Colonic mucosa (tissue), 4 donors: ENCODE measurements at places on chromosomes 4 and X. TPM values are rescaled to one million over a fixed set of nuclear protein-coding genes. Genes with fewer than 3 reads are reported as not detected.

DNA sequence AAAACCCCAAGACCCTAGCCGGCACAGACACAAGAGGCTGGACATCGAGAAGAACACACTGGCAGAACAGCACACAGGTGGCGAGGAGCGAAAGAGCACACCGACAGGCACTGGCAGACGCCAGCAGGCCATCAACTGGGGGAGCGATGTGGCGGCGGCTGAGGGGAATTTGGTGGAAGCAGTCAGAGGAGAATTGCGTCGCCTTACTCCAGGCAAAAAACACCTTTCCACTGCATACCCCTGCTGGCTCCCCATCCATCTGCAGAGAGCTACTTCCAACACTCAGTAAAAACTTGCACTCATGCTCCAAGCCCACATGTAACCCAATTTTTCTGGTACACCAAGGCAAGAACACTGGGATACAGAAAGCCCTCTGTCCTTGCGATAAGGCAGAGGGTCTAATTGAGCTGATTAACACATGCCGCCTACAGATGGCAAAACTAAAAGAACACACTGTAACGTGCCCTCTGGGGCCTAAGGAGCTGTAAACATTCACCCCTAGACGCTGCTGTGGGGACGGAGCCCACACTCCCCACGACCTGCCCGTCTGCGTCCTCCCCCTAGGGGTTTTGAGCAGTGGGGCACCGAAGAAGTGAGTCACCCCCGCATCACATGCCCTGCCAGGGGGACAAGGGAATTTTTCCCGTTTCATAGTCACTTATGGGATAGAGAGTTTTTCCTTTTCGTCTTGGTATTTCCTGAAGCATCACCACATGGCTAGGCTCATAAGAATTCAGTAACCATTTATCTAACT is 262.3 kb downstream of the KCTD8 start:
- no peaks in the 10 kb centered on the region for H3K36me3 ChIP-seq
- DNase-seq, result no peak
- no peaks in the 10 kb centered on the region for H3K27me3 ChIP-seq
- no peaks in the 10 kb centered on the region for H3K4me1 ChIP-seq
- H3K4me3 ChIP-seq, result no peak overlapping the region
- no peak overlapping the region for H3K27ac ChIP-seq

GRCh38 chrX:103635436-103635835 is 6.7 kb downstream of the TCEAL1 start:
- H3K4me3 ChIP-seq, result no peak overlapping the region
- H3K27me3 ChIP-seq, result no peaks in the 10 kb centered on the region
- DNase-seq, result no peak
- H3K36me3 ChIP-seq, result no peaks in the 10 kb centered on the region

DNA sequence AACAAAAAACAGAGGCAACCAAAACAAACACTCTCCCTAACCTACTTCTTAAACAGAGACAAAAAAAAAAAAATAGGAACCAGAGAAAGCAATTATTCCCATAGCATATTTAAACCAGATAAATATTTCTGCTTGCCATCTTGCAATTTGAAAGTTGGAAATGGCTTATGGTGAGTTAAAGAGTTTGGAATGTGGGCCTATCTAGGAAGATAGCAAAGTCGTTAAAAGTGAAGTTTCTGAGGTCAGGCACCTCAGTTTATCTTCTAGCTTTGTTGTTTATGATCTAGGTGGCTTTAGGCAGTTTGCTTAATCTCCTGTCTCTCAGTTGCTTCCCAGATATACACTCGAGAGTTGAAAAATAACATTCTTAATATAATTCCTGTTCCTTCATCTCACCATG is 284.2 kb downstream of the KCNIP4 start:
- no peak for DNase-seq
- no peaks in the 10 kb centered on the region for H3K4me1 ChIP-seq
- H3K4me3 ChIP-seq, result no peak overlapping the region
- no peaks in the 10 kb centered on the region for H3K36me3 ChIP-seq
- no peak overlapping the region for H3K27ac ChIP-seq

DNA sequence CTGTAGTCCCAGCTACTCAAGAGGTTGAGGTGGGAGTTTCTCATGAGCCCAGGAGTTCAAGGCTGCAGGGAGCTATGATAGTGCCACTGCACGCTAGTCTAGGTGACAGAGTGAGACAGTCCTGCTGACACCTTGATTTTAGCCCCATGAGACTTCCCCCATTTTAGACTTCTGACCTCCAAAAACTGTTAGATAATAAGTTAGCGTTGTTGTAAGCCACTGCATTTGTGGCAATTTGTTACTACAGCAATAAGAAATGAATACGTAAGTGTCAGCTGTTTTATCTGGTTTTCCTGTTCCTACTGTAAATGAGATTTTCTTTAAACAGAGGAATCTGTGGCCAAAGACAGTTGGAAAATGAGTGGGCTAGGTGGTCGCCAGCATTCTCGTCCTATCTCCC is 83.9 kb downstream of the ARHGAP10 start:
- H3K27me3 ChIP-seq, result no peaks in the 10 kb centered on the region
- no peak overlapping the region for H3K4me3 ChIP-seq
- no peaks in the 10 kb centered on the region for H3K36me3 ChIP-seq
- DNase-seq, result no peak
- H3K4me1 ChIP-seq, result no peaks in the 10 kb centered on the region
- H3K27ac ChIP-seq, result no peak overlapping the region

- no peaks in the 10 kb centered on the region for H3K4me1 ChIP-seq
- H3K27me3 ChIP-seq, result no peaks in the 10 kb centered on the region
- no peak overlapping the region for H3K27ac ChIP-seq
- no peak overlapping the region for H3K4me3 ChIP-seq
- no peak for DNase-seq
- H3K36me3 ChIP-seq, result no peaks in the 10 kb centered on the region
Observed at GRCh38 chrX:37425370-37425769, 76.2 kb downstream of the PRRG1 start.

DNA sequence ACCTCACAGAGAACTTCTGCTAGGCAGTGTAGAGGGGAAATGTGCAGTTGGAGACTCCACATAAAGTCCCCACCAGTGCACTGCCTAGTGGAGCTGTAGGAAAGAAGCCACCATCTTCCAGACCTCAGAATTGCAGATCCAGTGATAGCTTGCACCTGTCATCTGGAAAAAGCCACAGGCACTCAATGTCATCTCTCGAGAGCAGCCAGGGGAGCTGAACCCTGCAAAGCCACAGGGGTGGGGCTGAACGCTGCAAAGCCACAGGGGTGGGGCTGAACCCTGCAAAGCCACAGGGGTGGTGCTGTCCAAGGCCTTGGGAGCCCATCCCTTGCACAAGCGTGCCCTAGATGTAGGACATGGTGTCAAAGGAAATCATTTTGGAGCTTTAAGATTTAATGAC is 1226.3 kb downstream of the PCDH7 start:
- no peaks in the 10 kb centered on the region for H3K4me1 ChIP-seq
- DNase-seq, result no peak
- no peaks in the 10 kb centered on the region for H3K27me3 ChIP-seq
- H3K4me3 ChIP-seq, result no peak overlapping the region
- H3K36me3 ChIP-seq, result no peaks in the 10 kb centered on the region

Gene ADH4
- 0.82 TPM for total RNA-seq

Gene LAP3
- 59.3 TPM for total RNA-seq

Gene SH2D1A
- 0.54 TPM for total RNA-seq

Gene KDM6A
- 31.6 TPM for total RNA-seq
